NCI-H1417 treated with DMSO at 0.1 percent for 48 hours (cell line): ENCODE measurements at places on chromosomes 7 and 10.

- DNase-seq = no peak
Measured at GRCh38 chr10:8279598-8279997, 225.1 kb downstream of the GATA3 start.

DNA sequence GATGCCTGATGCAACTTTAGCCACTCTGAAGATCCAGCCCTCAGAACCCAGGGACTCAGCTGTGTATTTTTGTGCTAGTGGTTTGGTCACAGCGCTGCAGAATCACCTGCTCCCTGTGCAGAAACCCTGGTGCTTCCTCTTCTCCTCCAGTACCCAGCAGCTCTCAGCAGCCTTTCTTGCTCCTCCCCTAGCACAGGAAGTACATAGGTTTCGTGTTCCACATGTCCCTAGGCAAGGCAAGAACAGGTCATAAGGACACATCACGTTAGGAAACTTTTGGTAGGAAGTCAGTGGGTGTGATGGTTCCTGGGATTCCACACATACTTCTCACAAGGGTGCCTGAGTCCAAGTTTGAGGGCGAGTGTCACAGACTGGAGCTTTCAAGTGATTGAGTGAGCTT is 167.9 kb upstream of the PRSS1 start:
- DNase-seq = no peak

DNA sequence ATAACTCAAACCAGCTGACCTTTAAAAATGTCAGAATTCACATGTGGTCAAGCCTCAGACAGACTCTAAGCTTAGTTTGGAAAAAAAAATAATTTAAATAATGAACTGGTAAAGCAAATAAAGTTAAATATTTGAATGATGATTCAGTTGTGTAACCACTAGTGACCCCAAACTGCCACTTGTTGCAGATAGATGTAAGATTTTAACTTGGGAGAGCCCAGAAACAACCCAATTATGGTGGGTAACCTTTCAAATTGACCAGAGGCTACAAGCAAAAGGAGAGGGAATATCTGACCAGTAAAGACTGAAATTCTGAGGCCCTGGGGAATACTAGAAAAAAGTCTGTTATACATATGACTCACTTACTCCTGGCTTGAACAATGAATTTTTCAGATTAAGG is 268.1 kb downstream of the HPSE2 start:
- no peak for DNase-seq

- no peak for DNase-seq
Measured at GRCh38 chr7:99843808-99844207, 16.0 kb downstream of the CYP3A43 start.
